ENCODE measurements at places on chromosomes 12 and 14. TPM values are rescaled to one million over a fixed set of nuclear protein-coding genes. Genes with fewer than 3 reads are reported as not detected.

CAPS2 gene
- 8.0 TPM for polyA plus RNA-seq

ISM2 gene
- 3.2 TPM for polyA plus RNA-seq

BMP4 gene
- polyA plus RNA-seq, result 13.6 TPM

CPM gene
- 29.2 TPM for polyA plus RNA-seq

HCAR1 gene
- 2.9 TPM for polyA plus RNA-seq

AQP6 gene
- polyA plus RNA-seq, result 14.6 TPM

RPGRIP1 gene
- 0.52 TPM for polyA plus RNA-seq

CHGA gene
- 0.53 TPM for polyA plus RNA-seq

KRT75 gene
- not detected for polyA plus RNA-seq

SLC4A8 gene
- polyA plus RNA-seq, result 4.6 TPM

GPX2 gene
- polyA plus RNA-seq, result 0.22 TPM

DHRS2 gene
- polyA plus RNA-seq, result 2.0 TPM

DLGAP5 gene
- polyA plus RNA-seq, result 28.7 TPM

SLC22A17 gene
- 57.0 TPM for polyA plus RNA-seq

TAS2R9 gene
- not detected for polyA plus RNA-seq

RDH16 gene
- polyA plus RNA-seq, result 0.53 TPM

MYH6 gene
- polyA plus RNA-seq, result 0.27 TPM

CMKLR1 gene
- polyA plus RNA-seq, result 6.0 TPM

PIANP gene
- polyA plus RNA-seq, result 14.0 TPM

ABCB9 gene
- polyA plus RNA-seq, result 2.6 TPM

NCKAP5L gene
- 17.3 TPM for polyA plus RNA-seq

RIMBP2 gene
- 20.6 TPM for polyA plus RNA-seq

FBXW8 gene
- polyA plus RNA-seq, result 23.3 TPM

C1S gene
- polyA plus RNA-seq, result 50.5 TPM

GNS gene
- polyA plus RNA-seq, result 149 TPM

ARG2 gene
- 11.8 TPM for polyA plus RNA-seq

TSPAN8 gene
- 44.1 TPM for polyA plus RNA-seq

ELK3 gene
- 58.4 TPM for polyA plus RNA-seq

CCDC175 gene
- polyA plus RNA-seq, result 1.8 TPM

ARMH4 gene
- polyA plus RNA-seq, result 45.4 TPM

RBMS2 gene
- polyA plus RNA-seq, result 32.3 TPM

SIVA1 gene
- 52.9 TPM for polyA plus RNA-seq

TAS2R50 gene
- polyA plus RNA-seq, result not detected

PKP2 gene
- polyA plus RNA-seq, result 21.5 TPM

KRT79 gene
- polyA plus RNA-seq, result 0.09 TPM

BMAL2 gene
- 6.5 TPM for polyA plus RNA-seq

AKAP3 gene
- 6.5 TPM for polyA plus RNA-seq

All from left renal pelvis (tissue), 4 donors.